ENCODE measurements at places on chromosomes 11 and 22.

DNA sequence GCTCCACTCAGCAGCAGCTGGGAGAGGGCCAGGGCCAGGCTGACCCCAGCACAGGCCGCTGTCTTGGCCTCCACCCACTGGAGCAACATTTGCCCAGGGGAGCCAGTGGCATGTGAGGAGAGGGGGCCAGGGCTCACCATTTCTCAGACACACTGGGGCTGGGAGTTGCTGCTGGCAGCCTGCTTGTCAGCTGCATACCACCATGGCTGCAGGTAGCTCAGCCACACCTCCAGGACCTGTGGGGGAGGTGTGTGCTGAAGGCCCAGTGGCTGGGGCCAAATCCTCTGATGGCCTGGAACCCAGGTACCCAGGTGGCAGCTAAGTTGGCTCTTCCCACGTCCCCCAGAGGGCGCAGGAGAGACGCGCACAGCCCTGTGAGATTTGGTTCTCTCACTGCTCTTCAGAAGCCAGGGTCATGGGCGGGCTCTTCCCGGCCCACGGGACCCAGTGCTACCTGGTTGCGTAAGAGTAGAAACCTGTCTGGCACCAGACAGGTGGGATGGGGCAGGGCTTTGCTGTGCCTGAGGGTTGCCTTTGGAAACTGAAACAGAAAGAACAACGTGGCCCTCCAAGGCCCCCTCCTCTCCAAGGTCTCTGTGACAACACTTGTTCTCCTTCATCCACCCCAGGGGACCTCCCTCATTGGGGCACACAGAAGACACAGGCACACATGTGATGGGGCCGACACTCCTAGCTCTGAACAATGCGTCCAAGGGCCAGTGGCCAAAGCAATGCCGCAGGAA lies 98.8 kb downstream of the MED15 start:
- DNase-seq = peak; percentile 87

DNA sequence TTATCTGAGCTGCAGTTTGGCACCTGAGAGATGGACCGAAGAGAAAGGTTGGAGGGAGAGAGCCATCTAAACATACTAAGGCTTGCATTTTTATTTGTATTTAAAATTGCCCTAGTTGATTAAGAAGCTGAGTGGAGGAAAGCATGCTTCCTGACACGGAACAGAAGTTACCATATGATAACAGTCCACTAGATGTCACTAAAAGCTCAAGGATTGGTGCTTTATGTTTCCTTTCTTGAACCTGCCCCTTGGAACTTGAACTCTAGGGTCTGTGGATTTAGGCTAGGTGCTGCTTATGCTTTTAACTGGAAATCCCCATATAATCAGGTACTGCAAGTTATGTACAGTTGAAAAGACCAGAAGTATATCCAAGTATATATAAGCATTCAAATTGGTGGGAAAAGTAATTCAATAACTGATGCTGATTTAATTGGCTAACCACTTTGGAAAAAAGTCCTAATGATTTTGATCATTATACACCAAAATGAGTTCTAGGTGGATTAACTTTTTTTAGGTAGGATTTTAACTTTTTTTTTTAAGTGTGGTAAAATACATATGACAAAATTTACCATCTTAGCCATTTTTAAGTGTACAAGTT lies 9.5 kb downstream of the RBMXL2 start:
- peak; percentile 39 for DNase-seq

DNA sequence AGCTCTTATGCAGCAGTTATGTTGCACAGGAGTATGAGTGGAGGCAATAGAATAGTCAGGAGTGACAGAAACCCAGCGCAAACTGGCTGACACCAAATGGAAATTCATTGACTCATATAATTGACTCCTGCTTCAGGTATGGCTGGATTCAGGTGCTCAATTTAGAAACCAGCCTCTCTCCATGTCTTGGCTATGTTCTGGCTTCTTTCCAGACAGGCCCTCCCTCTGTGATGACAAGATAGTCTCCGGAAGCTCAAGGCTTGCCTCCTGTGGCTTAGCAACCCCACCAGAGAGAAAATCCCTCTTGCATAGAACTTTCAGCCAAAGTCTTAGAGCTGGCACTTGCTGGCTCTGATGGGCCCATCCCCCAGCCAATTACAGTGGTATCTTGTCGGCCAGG lies 28.1 kb upstream of the MN1 start:
- no peak for DNase-seq

- no peak for DNase-seq
These were observed 19.2 kb upstream of the ADSL start for GRCh38 chr22:40326905-40327735.

DNA sequence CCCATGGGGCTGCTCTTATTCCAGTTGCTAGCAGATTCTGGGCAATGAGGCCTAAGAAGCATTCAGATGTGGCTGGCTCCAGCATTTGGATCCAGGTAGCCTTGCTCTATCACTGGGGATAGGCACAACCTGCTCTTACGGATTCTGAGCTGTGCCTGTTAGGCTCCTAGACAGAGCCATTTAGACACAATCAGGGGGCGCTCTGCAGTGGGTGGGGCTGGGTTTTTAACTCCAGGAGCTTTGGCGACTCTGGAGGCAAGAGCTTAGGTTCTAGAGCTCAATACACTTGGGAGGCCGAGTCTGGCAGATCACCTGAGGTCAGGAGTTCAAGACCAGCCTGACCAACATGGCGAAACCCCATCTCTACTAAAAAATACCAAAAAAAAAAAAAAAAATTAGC lies 32.0 kb downstream of the KCNC1 start:
- no peak for DNase-seq

DNA sequence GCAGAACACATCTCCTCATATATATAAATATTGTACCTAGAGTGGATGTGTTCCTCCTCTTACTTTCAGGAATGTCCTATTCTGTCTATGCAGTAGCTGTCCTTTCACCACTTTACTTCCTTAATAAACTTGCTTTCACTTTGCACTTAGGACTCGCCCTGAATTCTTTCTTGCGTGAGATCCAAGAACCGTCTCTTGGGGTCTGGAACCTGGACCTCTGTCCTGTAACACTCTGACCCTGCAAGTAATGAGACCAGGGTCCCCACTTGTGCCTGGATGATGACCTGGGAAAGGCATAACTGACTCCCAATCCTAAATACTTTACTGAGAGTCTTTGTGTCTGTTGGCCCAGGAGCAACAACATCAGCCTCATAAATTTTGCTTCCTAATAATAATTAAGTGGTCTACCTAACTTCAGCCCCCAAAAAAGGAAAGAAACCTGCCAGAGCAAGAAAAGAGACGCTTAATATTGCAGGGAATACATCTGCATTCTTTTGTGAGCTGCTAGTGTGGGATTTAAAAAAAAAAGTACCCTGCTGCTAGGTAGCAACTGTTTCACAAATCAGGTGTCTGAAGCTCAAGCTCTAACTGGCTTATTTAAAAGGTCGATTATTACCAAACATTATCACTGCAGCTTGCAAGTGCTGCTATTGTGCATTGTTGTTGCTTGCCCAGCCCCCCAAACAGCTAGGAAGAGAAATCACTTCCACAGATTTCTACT lies 69.3 kb downstream of the FAM168A start:
- DNase-seq = no peak
